ENCODE measurements at places on chromosomes 7 and 10.

DNA sequence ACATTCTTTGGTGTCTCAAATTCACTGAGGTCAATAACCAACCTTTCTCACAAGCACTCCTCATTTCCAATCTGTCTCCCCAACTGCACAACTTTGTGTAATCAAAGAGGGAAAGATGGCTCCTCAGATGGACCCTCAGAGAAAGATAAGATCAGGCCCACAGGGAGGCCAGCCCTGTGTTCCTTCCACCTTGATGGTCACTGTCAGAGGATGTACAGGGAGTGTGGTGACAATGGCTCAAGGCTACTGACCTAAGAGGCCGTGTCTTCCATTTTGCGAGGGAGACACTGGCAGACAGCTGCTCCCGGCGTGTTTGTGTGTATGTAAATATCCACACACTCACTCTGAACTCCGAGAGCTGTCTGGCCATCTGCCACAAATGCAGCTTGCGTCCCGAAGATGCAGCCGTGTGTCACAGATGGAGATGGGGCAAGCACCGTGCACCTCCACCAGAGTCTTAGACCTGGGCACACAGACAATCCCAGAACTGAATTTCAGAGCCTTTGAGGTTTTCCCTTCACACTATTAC, 712.1 kb upstream of the NRP1 start:
- DNase-seq = no peak

GRCh38 chr7:114539575-114539974, 125.0 kb downstream of the FOXP2 start:
- DNase-seq = peak; percentile 21

DNA sequence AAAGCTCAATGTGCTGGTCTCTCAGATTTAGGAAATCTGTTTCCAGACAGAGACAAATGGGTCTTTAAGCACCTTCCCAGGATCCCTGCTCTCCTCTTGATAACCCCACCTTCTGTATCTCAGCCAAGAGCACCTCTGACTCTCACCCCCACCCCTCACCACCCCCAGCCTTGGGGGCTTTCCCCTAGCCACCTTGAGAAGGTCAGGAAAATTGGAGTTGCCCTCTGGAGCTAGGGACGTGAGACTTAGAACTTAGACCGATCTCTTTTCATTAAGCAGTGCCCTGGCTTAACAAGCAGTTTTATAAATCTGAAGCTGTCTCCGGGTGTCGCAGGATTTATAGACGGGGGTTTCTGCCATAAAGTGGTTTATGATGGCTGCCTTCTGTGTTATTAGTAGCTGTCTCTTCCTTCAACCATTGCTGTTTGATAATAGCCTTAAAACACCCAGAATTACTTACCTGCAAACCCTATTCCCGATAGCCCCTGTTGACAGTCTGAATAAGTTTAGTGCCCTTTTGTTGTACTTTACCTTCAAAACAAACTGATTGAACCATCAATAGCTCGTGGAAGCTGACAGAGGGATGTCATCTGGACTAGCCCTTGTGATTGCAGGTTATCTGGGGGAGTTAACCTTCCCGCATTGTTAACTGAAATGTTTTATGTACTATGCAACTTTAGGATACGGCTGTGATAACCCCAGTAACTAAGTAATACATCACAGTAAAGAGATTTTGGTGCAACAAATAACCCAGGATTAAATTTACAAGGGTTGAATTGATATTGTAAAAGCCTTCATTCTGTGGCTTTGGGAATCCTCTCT, 621.5 kb downstream of the LRMDA start:
- DNase-seq = no peak

GRCh38 chr10:124653811-124654651, 90.1 kb downstream of the FAM53B start:
- DNase-seq = no peak

DNA sequence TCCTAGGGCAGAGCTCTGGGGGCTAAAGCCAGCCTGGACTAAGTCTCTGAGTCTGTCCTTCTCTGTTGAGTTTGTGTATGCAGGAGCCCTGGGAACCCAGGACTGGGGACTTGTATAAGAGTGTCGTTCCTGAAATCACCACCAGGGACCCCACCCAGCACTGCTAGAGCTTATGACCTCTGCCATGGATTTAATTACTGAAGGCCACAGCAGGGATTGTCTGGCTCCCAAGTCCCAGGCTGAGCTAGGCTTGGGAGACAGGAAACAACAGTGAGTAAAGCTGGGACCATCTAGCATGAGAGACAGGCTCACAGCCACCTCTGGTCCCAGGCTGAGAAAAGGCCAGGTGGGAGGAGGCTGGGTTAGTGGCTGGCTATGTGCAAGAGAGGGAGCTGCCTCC, 1.4 kb upstream of the TSPAN15 start:
- DNase-seq = no peak

DNA sequence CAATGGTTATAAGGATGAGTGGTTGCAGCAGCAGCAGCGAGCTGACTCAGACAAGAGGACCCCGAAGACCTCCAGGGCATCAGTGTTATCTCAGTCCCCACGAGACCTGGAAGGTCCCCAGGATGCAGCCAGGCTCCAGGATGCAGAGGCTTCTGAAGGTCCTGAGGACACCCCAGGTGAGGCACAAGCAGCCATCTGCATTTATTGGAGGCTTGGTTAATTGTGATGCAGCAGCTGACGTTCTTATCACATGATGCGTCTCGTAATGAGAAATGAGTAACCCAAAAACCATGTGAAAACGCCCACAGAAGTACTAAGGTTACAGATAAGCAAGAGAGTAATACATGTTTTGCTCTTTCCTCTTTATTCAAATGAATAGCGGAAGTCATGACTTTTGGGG, 17.4 kb downstream of the C7orf57 start:
- DNase-seq = no peak

DNA sequence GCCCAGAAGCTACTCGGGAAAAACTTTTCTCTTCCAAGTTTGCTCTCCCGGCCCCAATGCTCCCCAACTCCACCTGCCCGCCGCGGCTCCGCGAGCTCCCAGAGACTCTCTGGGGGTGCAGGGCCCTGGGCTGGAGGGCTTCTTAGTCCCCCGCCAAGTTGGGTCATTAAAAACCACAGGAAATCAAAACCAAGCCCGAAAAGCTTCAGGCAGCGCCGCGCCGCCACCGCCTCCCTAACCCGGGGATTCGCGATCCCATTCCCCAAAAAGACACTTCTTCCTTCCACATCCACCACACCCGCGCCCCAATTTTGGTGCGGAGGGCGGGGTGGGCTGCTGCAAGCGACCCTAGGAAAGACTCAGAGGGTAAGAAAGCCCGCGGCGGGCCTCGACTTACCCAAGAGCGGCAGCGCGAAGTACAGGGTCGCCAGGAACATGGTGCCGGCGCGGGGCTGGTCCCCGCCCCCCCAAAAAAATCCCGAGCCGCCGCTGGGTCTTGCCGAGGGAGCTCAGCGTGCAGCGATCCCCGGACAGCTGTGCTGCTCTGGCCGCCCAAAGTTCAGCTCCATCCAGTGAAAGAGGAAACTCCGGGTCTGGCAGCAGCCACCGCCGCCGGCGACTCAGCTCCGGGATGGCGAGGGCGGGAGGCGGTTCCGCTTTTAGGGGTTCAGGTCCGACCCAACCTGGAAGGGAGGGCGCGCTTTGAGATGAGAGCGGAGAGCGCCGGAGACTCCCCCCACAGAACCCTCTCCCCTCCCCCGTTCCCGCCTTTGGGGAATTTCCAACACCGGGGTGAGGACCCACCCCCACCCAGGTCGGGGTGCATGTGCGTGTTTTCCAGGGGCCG, 1.2 kb downstream of the GFRA1 start:
- DNase-seq = peak; percentile 73

Measured in right lobe of liver (tissue), 6 donors.